ENCODE measurements at places on chromosomes 7 and 10. TPM values are rescaled to one million over a fixed set of nuclear protein-coding genes. Genes with fewer than 3 reads are reported as not detected.

DNA sequence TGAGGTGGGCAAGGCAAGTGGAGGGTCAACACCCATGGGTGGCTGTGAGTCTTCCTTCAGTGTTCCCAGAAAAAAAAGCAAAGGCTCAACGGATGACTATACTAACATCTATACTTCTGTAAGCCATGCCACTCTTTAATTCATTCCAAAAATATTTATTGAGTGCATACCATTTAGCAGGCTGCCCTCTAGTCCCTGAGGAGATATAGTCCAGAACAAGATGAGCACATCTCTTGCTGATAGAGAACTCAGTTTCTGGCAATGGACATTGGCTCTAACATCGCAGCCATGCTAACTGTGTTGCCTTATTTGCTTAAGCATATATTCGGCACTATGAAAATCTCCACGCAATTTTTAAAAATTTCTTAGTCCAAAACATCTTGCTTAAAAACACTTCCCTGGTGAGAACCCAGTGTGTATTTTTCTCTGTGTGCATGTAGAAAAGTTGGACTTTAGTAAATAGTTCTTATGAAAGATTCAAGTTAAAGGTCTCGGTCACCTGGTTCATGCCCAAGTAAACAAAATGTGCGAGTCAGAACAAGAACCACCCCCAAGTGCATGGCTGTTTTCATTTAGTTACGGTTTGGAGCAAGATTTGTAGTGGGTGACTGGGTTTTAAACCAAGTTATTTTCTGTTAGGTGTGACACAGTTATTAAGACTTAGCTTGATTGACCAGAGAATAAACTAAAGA lies 69.8 kb downstream of the MET start:
- no peak overlapping the region for H3K27ac ChIP-seq
- H3K27me3 ChIP-seq = no peaks in the 10 kb centered on the region
- H3K4me1 ChIP-seq = no peaks in the 10 kb centered on the region
- DNase-seq = no peak

GRCh38 chr10:80313523-80313922 lies 24.1 kb upstream of the MAT1A start:
- no peak for DNase-seq
- no peaks in the 10 kb centered on the region for H3K4me1 ChIP-seq
- no peaks in the 10 kb centered on the region for H3K27me3 ChIP-seq
- no peaks in the 10 kb centered on the region for H3K36me3 ChIP-seq

AGR3 gene
- not detected for total RNA-seq

DNA sequence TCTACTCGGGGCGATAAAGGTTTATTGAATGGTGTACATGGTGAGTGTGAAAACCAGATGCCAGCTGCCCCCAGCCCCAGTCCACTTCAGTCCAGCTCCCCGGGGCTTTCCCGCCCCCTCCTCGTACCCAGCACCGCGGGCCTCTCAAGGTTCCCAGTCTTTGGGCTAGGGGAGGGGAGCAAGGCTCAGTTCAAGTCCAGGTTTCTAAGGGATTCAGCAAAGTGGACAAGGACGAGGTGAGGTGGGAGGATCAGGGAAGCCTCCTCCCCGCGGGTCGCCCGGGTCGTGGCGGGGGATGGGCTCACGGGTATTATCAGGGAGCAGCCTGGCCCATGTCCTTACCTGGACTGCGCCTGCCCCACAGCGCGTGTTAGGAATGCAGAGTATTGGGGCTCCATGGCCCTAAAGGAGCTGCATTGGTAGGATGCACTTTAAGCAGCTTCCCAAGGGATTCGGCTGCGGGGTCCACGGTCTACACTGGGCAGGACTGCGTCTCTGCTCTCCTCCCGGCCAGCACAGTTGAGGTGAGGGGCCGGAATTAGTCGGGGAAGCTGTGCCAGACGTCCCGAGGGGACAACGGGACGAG lies 541 bp upstream of the PFKFB3 start:
- peaks cover 42% of the 10 kb centered on the region for H3K4me1 ChIP-seq
- H3K4me3 ChIP-seq = peak overlapping the region; percentile 71
- no peaks in the 10 kb centered on the region for H3K27me3 ChIP-seq
- no peak overlapping the region for H3K27ac ChIP-seq

DNA sequence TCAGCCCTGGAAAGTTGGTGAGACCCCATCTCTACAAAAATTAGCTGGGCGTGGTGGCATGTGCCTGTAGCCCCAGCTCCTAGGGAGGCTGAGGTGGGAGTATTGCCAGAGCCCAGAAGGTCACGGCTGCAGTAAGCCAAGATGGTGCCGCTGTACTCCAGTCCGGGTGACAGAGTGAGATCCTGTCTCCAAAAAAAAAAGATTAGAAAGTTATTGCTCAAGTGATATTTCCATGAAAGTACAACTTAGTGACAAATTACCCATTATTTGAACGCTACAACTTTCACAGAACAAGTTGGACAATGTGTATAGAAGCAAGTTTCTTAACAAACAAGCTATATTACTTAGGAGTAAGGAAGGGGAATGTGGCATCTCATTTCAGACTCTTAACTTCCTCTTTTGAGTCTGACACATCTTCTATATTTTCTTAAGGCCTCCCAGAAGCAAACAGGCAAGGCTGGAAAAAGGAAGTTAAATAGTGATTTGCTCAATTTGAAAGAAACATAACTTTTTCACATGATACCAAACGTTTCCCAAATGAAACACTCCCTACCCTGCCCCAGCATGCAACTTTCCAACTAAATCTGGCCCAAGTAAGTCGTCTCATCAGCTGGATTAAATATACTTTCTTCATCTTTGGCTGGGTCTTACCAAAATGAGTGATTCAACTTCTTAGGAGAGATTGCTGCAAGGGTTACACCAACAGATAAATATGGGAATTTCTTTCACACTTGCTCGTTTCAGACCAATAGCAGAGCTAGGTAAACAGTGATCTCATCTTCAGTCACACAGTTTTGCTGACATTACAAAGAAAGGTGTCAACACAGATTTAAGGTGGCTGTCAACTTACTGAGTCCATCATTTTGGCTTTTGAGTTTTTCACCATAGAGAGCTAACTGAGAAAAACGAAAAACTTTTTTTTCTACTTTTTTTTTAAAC lies 66.3 kb upstream of the KLF6 start:
- H3K4me1 ChIP-seq = peaks cover 40% of the 10 kb centered on the region
- no peak overlapping the region for H3K4me3 ChIP-seq
- H3K36me3 ChIP-seq = no peaks in the 10 kb centered on the region
- H3K27ac ChIP-seq = peak overlapping the region; percentile 93
- H3K27me3 ChIP-seq = no peaks in the 10 kb centered on the region

DNA sequence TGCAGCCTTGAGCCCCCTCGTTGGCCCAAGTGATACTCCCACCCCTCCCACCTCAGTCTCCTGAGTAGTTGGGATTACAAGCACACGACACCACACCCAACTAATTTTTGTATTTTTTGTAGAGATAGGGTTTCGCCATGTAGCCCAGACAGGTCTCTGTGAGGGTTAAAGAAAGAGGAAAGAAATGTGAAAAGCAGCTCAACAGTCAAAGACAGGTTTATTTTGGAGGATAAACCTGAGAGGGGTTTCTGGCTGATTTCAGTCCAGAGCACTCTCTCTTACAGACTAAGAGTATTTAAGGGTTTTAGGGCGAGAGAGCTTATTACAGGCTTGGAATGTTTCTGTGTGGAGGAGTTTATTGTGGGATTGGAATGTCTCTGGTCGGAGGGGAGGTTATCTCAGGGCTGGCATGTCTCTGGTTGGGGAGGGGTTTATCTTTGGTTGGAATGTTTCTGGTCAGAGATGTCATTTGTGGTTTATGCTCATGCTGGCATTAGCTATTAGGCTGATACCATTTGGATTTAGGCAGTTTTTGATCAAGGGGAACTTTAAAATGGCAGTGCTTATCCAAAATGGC lies 26.1 kb upstream of the SNX10 start:
- no peaks in the 10 kb centered on the region for H3K36me3 ChIP-seq
- peaks cover 6% of the 10 kb centered on the region for H3K4me1 ChIP-seq
- no peak overlapping the region for H3K27ac ChIP-seq
- peak; percentile 4 for DNase-seq

- no peak overlapping the region for H3K27ac ChIP-seq
- H3K4me3 ChIP-seq = no peak overlapping the region
- no peak for DNase-seq
- H3K27me3 ChIP-seq = no peaks in the 10 kb centered on the region
- H3K4me1 ChIP-seq = no peaks in the 10 kb centered on the region
Measured at GRCh38 chr10:75969031-75969430, 537.6 kb downstream of the LRMDA start.

GRCh38 chr7:113832196-113832745 lies 86.5 kb downstream of the PPP1R3A start:
- no peaks in the 10 kb centered on the region for H3K4me1 ChIP-seq
- DNase-seq = no peak
- H3K27ac ChIP-seq = no peak overlapping the region
- no peak overlapping the region for H3K4me3 ChIP-seq
- H3K27me3 ChIP-seq = no peaks in the 10 kb centered on the region

- no peaks in the 10 kb centered on the region for H3K36me3 ChIP-seq
- H3K27me3 ChIP-seq = no peaks in the 10 kb centered on the region
- no peak overlapping the region for H3K27ac ChIP-seq
- H3K4me3 ChIP-seq = no peak overlapping the region
Measured at GRCh38 chr10:48266528-48266927, 8.0 kb downstream of the FRMPD2 start.

TUBAL3 gene
- total RNA-seq = not detected

- no peaks in the 10 kb centered on the region for H3K36me3 ChIP-seq
- no peak overlapping the region for H3K27ac ChIP-seq
- no peak overlapping the region for H3K4me3 ChIP-seq
- no peaks in the 10 kb centered on the region for H3K27me3 ChIP-seq
Measured at GRCh38 chr7:82507976-82508677, 64.5 kb upstream of the CACNA2D1 start.

- DNase-seq = no peak
- no peak overlapping the region for H3K4me3 ChIP-seq
- no peaks in the 10 kb centered on the region for H3K27me3 ChIP-seq
- 0 out of 2 replicates have a peak overlapping the region, but pooled peaks have one; percentile 21 for H3K27ac ChIP-seq
- H3K4me1 ChIP-seq = peaks cover 7% of the 10 kb centered on the region
Measured at GRCh38 chr10:93261961-93262610, 188.4 kb downstream of the CYP26A1 start.

KEL gene
- 5.1 TPM for total RNA-seq

DNA sequence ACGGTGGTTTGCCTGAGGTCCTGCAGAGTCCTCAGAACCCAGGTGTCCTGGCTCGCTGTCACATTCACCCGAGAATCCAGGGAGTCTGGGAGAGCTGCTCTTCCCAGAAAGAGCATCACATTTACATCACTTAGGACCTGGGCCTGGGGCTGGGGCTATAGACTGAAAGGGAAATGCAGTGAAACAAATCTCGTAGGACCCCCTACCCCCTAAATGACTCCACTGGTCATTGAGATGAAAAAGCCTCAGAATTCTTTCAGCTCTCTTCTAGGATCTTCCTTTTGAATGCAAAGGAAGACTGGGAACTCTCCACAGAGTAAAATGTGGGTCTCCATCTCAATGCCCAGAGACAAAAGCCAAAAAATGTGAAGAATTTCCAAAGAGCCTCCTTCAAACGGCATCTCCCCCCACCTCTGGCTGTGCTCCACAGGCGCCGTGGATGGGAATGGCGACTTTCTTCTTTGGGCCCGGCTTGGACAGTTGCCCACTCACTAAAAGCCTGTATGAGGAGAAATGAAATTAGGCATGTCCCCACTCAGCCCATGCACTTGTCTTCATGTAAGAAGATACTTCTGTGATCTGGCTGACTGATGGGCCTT lies 49.0 kb upstream of the PODXL start:
- no peaks in the 10 kb centered on the region for H3K36me3 ChIP-seq
- peak; percentile 19 for DNase-seq
- H3K4me3 ChIP-seq = no peak overlapping the region
- H3K4me1 ChIP-seq = peaks cover 42% of the 10 kb centered on the region
- H3K27me3 ChIP-seq = no peaks in the 10 kb centered on the region

DNA sequence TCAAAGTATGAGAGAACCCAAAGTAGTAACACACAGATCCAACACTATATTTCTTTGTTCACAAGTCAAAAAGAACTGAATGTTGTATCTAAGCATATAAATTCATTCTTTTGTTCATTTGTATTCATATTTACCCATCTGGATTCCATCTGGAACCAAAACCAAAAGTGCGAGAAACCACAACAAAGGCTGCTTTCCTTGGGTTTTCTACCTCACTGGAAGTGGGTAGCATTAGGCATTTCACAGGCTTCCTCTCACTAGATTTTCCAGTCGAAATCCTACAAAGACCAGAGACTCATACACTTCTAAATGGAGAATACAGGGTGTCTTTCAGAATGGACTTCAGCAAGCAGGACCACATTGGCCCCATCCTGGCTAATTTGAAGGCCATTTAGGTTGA lies 109.8 kb upstream of the WNT16 start:
- no peak overlapping the region for H3K4me3 ChIP-seq
- H3K27ac ChIP-seq = no peak overlapping the region
- DNase-seq = no peak
- H3K4me1 ChIP-seq = no peaks in the 10 kb centered on the region
- H3K36me3 ChIP-seq = no peaks in the 10 kb centered on the region

- no peaks in the 10 kb centered on the region for H3K27me3 ChIP-seq
- H3K4me3 ChIP-seq = no peak overlapping the region
- DNase-seq = no peak
- no peaks in the 10 kb centered on the region for H3K4me1 ChIP-seq
Measured at GRCh38 chr10:65818990-65819389, 1106.8 kb upstream of the LRRTM3 start.

DNA sequence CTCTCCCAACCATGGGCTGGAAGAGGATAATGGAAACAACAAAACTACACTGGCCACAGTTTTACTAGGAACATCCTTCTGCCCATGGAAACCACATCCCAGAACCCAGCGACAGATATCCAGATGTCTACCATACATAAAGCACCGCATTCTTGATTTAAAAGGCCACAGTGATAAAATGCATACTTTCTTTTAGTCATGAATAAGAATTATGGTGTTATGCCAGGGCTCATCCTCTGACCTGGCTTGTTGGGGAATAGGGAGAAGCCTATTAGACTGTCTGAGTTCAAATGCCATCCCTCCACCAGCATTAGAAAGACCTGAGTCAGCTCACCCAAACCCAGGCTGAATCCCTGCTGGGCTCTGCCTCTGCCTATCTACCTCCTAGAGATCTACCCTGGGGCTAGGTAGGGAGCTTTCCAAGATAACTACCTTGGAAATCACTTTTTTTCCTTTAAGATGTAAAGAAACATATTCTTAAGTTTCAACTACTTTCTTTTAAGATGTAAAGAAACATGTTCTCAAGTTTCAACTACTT lies 5.2 kb downstream of the ABCA13 start:
- H3K36me3 ChIP-seq = no peaks in the 10 kb centered on the region
- DNase-seq = no peak
- H3K27ac ChIP-seq = no peak overlapping the region
- peaks cover 25% of the 10 kb centered on the region for H3K4me1 ChIP-seq
- H3K27me3 ChIP-seq = no peaks in the 10 kb centered on the region
- H3K4me3 ChIP-seq = no peak overlapping the region

GRCh38 chr7:134685250-134685649 lies 38.6 kb downstream of the BPGM start:
- H3K4me1 ChIP-seq = peaks cover 25% of the 10 kb centered on the region
- DNase-seq = no peak
- peaks cover 3% of the 10 kb centered on the region for H3K36me3 ChIP-seq
- H3K27me3 ChIP-seq = no peaks in the 10 kb centered on the region

BEND7 gene
- total RNA-seq = 3.1 TPM

ZNF365 gene
- total RNA-seq = 3.0 TPM

DNA sequence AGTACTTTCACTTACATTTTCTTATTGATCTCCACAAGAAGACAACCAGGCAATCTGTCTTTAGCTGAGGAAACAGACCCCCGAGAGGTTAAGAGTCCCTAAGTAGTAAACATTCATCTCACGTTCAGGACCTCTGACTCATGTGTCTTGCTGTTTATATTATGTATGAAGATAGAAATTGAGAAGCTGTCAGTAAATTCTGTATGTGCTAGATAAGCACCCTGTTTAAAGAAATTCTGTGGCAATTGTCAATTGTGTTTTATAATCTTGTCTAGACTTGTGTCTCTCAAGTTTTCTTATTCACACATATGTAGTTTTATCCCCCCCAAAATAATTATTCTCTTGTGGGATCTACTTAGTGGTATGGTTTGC lies 14.5 kb downstream of the ADK start:
- H3K27me3 ChIP-seq = no peaks in the 10 kb centered on the region
- DNase-seq = no peak
- H3K4me3 ChIP-seq = no peak overlapping the region
- H3K4me1 ChIP-seq = peaks cover 28% of the 10 kb centered on the region
- H3K27ac ChIP-seq = no peak overlapping the region
